Activated T-helper 1 cell treated with anti-CD3 and anti-CD28 coated beads, Interleukin-2, amount 50 U/mL, for 16 hours (primary cell): ENCODE measurements at places on chromosomes 2 and 18.

DNA sequence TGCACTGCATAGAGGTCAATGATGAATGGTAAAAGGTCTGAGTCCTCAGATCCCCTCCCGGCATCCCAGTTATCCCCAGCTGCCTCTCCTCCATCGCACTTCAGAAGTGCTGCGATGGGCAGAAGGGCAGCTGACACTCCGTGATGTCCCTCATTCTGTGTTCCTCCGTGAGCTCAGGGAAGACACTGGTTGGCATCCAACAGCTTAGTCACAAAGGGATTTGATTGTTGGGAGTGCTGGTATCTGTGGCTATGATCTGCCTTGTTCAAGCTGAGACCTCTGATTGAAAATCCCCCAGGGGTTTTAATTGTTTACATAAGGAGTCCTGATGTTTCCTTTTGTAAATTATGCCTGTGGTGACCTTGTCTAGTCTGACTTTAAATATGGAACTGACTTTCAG, 19.0 kb upstream of the SAG start:
- DNase-seq = no peak

DNA sequence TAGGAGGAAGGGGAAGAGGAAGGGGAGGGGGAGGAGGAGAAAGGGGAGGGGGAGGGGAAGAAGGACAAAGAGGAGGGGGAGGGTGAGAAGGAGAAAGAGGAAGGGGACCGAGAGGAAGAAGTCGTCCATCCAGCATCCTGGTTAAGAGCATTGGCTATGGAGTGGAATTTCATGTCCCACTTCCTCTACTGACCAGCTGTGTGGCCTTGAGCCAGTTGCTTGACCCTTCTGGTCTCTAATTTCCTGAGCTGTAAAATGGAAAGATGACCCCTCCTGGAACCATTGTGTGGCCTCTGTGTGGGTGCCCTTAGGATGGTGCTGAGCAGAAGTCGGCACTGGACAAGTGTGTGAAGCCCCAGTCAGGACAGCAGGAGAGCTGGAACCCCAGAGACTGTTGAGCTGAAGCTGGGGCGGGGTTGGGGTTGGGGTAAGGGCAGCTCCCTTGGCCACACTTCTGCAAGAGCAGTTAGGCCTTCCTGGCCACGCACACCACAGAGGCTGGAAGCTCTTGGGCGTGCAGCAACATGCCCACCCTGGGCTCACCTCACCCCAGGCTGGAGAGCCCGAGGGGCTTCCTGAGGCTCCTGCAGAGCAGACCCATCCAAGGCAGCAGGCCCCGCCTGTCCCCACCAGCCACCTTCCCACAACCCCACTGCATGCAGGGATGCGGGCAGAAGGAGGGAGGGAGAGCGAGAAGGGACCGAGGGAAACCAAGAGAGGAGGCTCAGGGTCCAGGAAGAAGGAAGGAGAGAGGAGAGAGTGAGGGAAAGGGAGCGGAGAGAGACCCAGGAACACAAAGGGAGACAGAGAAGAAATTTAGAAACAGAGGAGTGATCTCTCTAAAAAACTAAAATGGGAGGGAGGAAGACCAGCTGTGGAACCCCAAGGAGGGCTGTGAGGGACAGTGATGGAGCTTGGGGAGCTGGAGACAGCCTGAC, 16.2 kb downstream of the ADRA2B start:
- peak; percentile 3 for DNase-seq

DNA sequence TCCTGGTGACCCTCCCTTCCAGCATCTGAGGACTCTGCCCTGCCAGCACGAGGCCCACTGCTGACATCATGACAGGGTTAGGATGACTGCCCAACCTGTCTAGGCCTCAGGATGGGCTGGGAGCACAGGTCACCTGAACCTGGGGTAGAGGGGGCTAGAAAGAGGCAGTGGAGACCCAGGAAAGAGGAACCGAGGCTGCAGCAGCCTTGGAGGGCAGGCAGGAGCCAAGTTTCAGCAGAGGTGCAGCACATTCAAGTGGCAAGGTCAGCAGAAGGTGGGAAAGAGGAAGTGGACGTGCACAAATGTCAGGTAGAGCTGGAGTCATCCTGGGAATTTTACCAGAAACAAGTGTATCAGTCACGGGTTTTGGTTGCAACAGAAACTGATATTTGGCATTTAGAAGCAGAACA, 13.6 kb upstream of the RAB10 start:
- no peak for DNase-seq

DNA sequence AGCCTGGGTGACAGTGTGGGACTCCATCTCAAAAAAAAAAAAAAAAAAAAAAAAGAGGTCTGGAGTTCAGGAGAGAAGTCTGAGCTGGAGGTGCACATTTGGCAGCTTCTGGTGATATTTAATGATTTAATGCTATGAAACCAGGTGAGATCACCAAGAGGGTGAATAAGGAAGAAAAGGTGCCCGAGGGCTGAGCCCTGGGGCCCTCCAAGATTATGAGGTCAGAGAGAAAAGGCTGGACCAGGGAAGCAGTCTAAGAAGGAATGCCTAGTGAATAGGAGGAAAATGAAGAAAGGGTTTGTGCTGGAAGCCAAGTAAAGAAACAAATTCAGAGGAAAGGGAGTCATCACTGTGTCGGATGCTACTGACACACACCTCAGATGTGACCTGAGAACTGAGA, 88.0 kb upstream of the PELI1 start:
- no peak for DNase-seq

DNA sequence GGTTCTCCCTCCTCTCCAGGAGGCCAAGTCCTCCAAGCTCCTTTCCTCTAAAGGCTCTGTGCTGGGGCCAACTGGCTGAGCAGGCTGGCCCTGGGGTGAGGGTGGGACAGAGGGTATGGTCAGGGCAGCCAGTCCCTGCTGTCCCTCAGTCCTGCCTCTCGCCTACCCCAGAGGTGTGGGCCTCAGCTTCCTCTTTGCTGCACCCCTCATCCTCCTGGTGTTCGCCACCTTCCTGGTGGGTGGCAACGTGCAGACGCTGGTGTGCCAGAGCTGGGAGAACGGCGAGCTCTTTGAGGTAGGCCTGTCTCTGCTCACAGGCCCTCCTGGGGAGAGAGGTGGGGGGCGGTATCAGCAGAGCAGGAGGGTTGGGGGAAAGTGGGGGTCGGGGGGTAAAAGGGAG, 6.8 kb downstream of the PROM2 start:
- no peak for DNase-seq

- no peak for DNase-seq
Observed at GRCh38 chr2:239268082-239268481, 132.7 kb downstream of the HDAC4 start.

- DNase-seq = no peak
Observed at GRCh38 chr2:27250652-27251379, 12.0 kb downstream of the SLC30A3 start.

DNA sequence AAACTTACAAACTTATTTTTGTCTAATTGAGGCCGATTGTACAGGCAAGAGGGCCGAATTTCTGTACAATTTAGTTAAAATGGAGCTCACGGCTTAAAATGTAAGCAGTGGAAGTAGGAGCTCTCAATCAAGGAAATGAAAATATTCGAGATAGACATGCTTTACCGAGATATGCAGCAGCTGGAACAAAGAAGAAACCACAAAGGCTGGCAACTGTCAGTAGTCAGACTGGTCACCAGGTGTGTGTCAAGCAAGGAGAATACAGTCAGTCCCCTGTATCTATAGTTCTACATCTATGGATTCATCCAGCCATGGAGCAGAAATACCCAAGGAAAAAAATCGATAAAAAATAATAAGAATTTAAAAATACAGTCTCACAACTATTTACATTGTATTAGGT, 122.6 kb downstream of the WDSUB1 start:
- DNase-seq = no peak

DNA sequence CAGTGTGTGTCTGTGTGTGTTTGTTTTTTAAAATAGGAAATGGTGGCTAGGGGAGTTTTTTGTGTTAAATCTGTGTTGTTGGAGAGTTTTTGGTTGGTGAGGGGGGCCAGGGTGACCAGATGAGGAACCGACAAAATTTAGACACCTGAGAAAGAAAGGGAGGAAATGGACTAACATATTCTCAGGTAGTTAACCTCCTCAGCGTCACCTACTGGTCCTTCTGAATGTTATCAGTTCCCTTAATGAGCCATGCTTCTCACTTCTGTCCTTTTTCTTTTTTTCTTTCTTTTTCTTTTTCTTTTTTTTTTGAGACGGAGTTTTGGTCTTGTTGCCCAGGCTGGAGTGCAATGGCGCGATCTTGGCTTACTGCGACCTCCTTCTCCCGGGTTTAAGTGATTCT, 107.0 kb downstream of the FMNL2 start:
- no peak for DNase-seq
